Suppressor macrophage treated with lipopolysaccharide for 1 hour (primary cell): ENCODE measurements at places on chromosomes 2 and 18.

DNA sequence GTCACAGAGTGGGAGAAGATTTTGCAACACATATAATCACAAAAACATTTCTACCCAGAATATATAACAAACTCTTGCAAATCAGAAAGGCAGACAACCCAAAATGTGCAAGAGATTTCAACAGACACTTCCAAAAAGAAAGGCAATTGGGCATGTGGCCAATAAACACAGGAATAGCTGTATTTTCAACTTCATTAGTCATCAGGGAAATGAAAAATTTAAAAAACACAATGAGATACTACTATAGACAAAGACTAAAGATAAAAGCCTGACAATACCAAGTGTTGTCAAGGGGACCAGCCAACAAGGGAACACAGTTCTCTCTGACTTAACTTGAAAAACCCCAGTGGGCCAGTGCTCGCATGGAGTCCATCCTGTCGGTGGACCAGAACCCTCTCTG is 40.5 kb downstream of the MTHFD2 start:
- peak; percentile 53 for DNase-seq

DNA sequence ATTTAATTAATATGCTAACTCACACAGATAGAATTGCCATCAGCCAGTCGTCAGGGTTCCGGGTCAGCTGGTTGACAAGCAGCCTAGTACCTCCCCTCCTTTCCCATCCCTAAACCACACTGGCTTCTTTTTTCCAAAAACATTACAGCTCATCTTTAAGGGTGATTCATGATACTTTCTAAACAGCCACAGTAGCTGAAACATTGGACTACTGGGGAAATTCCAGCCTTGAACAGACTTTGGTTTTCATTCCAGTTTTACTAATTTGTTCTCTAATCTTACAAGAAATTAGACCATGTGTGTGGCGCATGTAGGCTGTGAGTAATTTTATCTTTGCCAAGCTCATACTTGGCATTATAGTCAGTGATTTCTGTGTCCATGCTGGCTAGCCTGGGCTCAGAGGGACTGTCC is 110.8 kb downstream of the FMNL2 start:
- peak; percentile 95 for DNase-seq

DNA sequence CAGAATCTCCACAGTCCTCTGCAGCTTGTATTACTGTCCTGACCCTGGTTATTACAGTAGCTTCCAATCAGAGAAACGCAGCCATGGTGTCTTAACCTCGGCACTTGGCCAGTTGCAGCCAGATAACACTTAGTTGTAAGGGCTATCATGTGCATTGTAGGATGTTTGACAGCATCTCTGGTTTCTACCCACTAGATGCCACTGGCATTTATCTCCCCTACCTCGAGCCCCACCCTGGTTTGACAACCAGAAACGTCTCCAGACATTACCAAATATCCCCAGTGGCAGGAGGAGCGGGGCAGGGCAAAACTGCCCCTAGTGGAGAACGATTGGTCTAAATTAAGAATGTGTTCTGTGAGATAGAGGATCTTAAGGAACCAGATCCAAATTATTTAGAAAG is 13.1 kb downstream of the DSG2 start:
- DNase-seq, result no peak

- DNase-seq, result no peak
These were observed 174.8 kb downstream of the HDAC4 start for GRCh38 chr2:239225871-239226561.

- no peak for DNase-seq
These were observed 574.1 kb downstream of the SATB2 start for GRCh38 chr2:198883604-198884003.

DNA sequence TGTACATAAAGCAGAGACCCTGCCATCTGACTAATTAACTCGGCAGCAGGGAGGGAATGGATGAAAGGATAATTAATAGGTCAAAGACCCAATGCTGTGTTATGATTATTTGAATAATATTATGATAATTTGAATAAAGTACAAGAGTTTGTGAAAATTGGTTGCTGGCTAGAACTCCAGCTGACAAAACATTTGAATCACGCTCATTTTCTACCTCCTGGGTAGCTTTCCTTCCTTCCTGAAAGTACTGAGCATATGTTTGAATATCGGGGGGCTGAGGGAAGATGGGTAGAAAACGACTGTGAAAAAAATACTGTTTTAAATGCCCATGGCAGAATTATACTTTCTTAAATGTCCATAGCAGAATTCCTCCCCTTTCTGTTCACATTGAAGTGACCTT is 243.6 kb upstream of the RBMS1 start:
- no peak for DNase-seq
